ENCODE measurements at places on chromosomes 1 and 21.

GRCh38 chr21:39348355-39349210 lies at the start of gene HMGN1:
Gene HMGN1, minus strand, starts transcription at chr21:39349088. Its CDS starts 171 bp downstream, at chr21:39348917.
- DNase-seq, result peak; percentile 33

GRCh38 chr1:29121936-29122681 lies 1.6 kb downstream of the TMEM200B start:
- DNase-seq, result no peak

DNA sequence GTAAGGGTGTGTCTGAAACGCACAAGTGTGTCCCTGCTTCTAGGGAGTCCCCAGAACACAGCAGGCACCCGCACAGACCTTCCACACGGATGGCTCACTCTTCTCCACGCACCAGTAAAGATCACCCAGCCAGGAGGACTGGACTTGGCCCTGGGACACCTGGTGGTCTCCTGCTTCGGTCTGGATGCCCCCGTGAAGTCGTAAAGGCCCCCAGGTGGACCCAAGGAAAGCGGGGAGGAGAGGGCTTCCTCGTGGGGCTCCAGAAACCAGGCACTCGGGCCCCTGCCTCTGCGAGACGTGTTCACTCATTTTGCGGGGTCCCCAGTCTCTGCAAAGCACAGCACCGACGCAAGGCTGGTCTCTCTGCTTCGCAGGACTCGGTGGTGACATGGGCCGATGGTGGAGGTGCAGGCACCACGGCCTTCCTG lies 20.2 kb upstream of the COL6A2 start:
- DNase-seq, result no peak

- no peak for DNase-seq
Measured at GRCh38 chr1:55117941-55118340, 78.6 kb downstream of the PCSK9 start.

DNA sequence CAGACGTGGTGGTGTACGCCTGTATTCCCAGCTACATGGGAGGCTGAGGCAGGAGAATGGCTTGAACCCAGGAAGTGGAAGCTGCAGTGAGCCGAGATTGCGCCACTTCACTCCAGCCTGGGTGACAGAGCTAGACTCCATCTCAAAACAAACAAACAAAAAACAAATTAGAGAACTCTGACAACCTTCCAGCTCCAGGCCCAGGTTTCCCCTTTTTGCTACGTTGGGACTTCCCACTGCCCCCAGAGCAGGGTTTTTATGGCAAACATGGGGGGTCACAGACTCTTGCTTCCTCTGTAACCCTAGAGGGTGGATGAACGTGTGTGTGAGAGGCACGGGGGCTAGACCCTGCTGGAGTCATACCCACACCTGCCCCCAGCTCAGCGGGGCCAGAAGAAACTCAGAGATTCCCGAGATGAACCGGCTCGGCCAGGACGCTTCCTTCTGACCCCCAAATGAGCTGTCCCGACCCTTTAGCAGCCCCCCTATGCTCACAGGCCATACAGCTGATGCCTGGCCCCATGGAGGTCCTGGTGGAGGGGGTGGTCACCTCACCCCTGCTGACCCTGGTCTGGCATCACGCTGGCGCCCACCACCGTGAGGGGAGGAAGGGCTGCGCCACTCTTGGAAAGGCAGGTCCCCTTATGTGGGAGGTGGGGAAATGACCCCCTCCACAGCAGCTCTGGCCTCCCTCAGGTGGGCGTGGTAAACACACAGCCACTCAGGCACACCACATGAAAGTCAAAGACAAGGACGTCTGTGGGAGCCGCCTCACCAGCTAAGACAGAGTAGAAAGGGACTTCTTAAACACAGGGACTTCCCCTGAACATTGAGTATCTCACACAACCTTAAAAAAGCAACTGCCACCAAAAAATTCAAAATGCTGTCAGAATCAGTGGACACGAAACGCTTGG lies 7.1 kb downstream of the GPR157 start:
- no peak for DNase-seq

- DNase-seq, result no peak
Measured at GRCh38 chr1:245999697-246000637, 507.1 kb downstream of the SMYD3 start.

DNA sequence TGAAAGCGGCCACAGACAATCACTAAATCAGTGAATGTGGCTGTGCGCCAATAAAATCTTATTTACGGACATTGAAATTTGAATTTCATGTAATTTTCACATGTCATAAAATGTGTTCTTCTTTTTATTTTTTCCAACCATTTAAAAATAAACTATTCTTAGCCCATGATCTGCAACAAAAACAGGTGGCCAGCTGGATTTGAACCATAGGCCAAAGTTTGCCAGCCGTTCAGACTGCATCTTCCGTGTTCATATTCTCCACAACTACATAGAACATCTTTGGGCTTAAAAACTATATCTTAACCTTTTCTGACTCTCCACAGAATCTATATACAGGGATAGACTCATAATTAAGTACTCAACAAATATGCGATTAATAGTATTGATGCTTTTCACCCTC lies 81.2 kb upstream of the RALGPS2 start:
- DNase-seq, result no peak

- DNase-seq, result no peak
Measured at GRCh38 chr1:53697721-53698383, 41.1 kb downstream of the GLIS1 start.

DNA sequence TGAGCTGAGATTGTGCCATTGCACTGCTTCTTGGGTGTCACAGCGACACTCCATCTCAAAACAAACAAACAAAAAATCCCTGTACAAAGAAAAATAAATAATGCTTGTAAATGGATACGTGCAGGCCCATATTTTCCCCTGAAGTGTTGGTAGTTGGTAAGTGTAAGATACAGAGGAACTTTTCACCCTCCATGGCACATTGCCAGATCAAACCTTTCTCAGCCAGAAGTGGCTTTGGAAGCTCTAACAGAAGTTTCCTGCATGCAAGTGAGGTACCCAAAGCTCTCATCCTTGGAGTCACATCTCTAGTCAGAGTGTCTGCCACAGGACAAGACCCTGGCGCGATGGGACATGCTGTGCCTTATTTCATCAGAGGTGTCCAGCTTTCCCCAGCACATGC lies 7.3 kb downstream of the NDUFV3 start:
- no peak for DNase-seq

- DNase-seq, result peak; percentile 64
Measured at GRCh38 chr1:35568975-35569395, 4.1 kb upstream of the TFAP2E start.

- DNase-seq, result no peak
Measured at GRCh38 chr1:9476790-9477463, 62.3 kb upstream of the SLC25A33 start.

- DNase-seq, result no peak
Measured at GRCh38 chr1:79716447-79716846, 709.9 kb upstream of the ADGRL4 start.

- DNase-seq, result no peak
Measured at GRCh38 chr1:2378441-2378851, 12.9 kb downstream of the MORN1 start.

- no peak for DNase-seq
Measured at GRCh38 chr21:45377866-45378257, 27.1 kb upstream of the COL18A1 start.

DNA sequence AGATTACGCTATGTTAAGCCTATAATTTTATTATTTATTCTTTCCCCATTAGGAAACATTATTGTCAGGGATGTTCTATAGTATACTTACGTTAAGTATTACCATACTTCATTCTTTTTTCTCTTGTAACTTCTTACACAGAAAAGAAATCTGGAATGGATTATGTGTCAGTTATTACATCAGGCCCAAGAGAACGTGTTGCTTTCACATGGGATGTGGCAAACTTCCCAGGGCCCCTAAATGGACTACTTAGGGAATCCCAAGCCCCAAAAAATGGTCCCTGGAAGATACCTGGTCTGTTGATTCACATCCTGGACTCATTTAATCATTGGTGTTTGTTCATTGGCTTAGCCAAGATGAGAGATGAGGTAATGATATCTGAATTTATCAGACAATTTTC lies 249.8 kb downstream of the NRIP1 start:
- DNase-seq, result no peak

GRCh38 chr1:23198373-23198772 lies 18.9 kb downstream of the HTR1D start:
- no peak for DNase-seq

DNA sequence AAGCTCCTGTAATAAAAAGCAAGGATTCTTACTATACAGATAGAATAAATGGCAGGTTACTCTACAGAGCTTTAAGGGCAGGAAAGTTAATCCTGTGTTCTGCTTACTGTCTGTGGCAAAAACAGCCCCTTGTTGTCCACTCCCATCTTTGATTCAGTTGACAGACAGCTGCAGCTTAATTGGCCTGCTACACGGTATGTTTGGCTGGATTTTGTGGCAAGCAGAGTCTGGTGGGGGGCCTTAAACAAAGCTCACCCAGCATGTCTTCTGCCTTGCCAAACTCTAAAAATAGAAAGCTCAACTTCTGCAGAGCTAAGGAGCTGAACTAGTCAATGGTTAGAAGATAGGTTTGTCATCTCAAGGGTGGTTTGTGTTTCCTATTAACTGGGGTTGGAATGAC lies 407.2 kb downstream of the HLX start:
- no peak for DNase-seq

DNA sequence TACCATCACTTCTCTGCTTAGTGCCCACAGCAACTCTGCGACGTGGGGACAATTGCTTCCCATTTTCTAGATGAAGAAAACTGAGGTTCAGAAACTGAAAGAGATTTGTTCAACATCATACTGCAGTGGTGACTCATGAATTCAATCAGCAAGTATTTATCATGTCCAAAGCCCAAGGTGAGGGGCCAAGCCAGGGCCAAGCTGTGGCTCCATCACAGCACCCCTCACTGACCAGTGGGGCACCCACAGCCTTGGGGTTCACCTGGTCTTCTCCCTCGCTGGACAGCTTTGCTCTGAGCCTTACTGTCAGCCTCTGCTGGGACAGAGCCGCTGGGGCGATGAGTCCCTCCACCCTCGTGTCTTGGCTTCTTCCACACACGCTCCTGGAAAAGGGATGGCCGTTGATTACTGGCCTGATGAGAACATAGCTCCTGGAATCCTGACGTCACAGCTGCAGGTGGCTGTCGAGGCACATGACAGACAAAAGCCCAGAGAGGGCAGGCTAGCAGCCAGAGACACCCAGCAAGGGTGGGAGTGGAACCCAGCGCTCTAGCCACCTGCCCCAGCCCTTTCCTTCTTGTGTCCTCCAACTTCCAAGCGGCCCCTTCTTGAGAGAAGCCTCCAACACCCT lies 6.2 kb downstream of the EDN2 start:
- no peak for DNase-seq

DNA sequence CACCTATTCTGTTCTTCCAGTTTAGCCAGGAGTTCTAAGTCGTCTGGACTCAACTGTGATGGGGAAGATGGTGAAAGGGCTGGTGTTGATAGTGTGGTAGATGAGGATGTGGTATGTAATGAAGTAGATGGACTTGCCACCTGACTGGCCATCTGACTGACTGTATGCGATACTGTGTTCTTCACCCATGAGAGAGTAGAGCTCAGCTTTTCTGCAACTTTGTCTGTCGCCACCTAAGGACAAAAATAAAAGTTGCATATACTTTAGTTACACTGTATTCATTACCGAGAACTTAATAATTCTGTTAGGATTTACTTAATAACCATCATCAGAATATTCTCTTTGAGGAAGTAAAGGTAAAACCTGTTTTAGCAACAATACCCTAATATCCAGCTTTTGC lies 48.5 kb downstream of the EVI5 start:
- no peak for DNase-seq

DNA sequence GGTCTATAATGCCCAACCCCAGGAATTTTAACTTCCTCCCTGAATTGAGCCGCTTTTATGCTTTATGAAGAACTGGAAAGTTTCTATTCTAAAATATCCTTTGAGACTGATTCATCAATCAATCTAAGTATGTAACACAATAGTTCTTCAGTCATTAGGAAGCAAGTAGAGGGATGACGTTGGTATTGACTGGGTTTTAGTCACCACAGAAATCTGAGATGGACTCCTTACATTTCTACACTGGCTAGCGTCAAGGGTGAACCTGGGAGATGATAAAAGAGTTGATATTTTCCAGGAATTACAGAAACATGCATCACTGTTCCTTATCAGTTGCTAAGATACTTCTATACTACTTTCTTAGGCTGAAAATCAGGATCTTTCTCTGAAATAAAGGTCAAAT lies 308.0 kb downstream of the HMCN1 start:
- DNase-seq, result no peak

- no peak for DNase-seq
Measured at GRCh38 chr1:235931171-235931738, 64.5 kb upstream of the LYST start.

DNA sequence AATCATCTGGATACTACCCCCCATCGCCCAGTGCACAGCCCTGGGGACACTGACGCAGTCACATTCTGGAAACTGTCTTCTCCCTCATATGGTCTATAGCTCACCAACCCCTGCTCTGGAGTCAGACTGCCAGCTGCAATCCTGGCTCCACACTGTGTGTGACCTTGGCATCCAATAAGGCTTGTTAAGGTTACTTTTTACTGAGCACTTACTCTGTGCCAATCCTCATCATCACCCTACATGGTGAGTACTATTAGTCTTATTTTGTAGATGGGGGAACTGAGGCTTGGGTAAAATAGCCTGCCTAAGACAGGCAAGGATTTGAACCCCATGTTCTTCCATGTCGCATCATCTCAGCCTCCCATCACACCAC lies 34.9 kb downstream of the AHDC1 start:
- no peak for DNase-seq

DNA sequence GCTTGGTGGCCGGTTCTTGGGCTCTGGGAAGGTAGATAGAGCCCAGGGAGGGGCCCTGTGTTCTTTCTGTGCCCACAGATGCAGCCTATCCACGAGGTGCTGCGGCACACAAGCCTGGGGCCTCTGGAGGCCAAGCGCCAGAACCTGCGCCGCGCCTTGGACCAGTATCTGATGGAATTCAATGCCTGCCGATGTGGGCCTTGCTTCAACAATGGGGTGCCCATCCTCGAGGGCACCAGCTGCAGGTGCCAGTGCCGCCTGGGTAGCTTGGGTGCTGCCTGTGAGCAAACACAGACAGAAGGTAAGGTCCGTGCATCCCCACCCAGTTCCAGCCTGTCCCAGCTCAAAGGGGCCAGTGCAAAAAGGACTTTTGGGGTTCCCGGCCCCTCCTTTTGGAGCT lies 53.5 kb downstream of the C8B start:
- no peak for DNase-seq

DNA sequence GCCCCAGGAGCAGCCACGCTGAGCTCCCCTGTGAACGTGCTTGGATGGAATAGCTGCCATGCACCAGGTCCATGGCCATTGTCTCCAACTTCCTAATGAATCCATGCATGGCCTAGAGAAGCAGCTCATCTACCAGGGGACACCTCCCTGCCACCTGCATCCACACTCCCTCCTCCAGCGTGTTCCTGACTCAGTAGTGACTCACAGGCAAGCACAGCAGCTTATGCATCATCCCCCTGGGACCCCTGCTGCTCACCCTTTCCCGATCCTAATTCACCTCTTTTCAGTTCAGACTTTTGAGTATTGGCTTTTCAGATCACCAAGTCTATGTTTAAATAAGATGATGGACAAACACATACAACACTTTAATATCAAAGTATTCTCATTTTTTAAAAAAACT lies 39.9 kb upstream of the TADA1 start:
- no peak for DNase-seq

All from DMS153 (cell line).